ENCODE measurements at places on chromosomes 5 and 9.

- DNase-seq = no peak
These were observed 246.8 kb downstream of the ARHGAP26 start for GRCh38 chr5:143016777-143017516.

DNA sequence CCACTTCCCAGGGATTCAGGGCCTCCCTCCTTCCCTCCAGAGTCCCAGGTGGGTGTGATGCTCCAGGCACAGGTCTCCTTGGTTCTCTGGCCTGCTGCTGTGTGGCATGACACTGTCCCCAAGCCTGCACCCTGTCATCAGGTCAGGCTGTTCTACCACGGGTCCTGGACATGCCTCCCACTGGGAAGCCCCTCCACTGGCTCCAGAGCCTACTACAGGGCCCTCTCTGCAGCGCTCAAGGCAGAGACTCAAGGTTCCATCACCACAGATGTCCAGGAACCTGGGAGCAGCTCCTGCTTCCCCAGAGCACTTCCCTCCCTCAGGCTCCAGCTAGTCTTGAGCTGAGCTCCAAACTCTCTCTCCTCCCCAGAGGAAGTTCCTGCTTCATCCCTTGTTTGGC is 237.3 kb downstream of the PBX3 start:
- DNase-seq = no peak

GRCh38 chr9:98790842-98791607 is 5.3 kb downstream of the ANKS6 start:
- DNase-seq = peak; percentile 42

DNA sequence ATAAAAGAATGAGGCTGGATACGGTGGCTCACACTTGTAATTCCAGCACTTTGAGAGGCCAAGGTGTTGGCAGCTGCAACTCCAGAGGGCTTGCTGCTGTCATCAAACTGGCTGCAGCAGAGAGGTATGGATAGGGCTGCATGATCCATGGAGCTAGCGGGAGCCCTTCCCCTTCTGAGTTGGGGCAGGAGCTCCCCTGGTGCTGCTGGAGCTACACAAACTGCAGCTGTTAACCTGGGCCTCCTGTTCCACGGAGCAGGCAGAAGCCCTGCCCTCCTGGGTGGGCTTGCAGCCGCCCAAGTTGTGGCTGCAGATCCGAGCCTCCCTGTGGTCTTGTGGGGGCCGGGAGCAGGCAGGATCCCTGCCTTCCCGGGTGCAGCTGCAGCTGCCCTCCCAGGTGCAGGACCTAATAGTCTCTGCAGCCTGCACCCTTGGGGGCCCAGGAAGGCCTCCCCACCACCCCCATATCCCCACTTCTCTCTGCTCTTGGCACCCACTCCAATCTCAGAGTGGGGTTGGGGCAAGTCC is 15.8 kb downstream of the CDC25C start:
- no peak for DNase-seq
